ENCODE measurements at places on chromosomes 16 and 17.
A peak's percentile ranks its signal among the peaks of the same experiment; 100 is the strongest.

GRCh38 chr17:42079541-42079940 is 18.7 kb downstream of the ZNF385C start:
- DNase-seq, result no peak

- DNase-seq, result no peak
Measured at GRCh38 chr17:36545077-36545464, 352 bp downstream of the GGNBP2 start.

DNA sequence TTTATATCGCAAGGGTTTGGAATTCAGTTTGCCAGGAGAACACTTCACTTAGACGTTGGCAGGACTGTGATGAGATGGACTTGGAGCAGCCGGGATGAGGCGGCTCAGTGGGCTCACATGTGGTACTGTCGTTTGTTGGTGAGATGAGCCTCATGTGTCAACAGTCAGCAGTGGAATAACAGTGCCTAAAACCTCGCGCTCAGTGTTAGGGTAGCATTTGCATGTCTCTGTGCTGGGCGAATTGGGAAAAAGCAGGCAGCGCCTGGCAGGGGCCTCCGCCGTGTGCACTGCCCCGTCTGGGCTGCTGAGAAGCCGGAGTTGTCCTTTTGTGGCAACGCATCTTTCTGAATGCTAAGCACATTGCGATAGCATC is 49.7 kb downstream of the CRISPLD2 start:
- no peak for DNase-seq

DNA sequence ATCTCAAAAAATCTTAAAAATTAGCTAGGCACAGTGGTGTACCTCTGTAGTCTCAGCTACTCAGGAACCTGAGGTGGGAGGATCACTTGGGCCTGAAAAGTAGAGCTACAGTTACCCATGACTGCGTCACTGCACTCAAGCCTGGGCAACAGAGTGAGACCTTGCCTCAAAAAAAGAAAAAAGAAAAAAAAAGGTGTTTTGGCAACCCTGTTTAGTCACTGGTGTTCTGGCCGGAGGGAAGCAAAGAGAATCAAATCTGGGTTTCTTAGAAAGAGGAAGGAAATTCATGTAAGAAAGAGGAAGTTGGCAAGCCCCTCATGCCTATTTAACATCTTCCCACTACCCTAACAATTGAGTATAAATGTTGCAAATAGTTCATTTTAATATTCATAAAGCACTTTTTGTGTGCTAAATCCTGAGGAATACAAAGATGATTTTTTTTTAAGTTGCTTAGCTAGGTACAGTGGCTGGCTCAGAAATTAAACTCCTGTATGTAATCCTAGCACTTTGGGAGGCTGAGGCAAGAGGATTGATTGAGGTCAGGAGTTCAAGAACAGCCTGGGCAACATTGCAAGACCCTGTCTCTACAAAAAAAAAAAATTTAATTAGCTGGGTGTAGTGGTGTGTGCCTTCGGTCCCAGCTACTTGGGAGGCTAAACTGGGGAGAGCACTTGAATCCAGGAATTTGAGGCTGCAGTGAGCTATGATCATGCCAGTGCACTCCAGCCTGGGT is 6.5 kb upstream of the USP32 start:
- no peak for DNase-seq

DNA sequence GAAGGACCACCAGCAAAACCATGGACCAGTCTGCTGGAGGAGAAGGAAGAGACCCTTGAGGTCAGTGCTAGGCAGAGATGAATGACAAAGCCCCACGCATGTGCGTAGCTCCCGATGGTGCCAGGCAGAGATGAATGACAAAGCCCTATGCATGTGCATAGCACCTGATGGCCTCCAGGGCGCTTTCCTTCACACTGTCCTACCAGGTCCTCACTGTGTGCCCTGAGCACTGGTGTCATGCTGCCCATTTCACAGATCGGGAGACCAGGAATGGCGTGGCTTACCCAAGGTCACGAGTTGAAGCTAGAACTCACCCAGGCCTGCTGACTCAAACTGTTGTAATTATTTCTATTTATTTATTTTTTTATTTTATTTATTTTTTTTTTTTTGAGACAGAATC is 149.6 kb downstream of the KATNIP start:
- no peak for DNase-seq

DNA sequence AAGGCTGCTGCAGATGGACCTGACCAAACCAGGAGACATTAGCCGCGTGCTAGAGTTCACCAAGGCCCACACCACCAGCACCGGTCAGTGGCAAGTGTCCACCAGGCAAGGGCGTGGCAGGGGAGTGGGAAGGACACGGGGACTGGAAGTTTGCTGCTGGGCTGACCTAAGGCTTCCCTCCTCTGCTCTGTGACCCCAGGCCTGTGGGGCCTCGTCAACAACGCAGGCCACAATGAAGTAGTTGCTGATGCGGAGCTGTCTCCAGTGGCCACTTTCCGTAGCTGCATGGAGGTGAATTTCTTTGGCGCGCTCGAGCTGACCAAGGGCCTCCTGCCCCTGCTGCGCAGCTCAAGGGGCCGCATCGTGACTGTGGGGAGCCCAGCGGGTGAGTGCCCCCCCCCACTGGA is 4.8 kb downstream of the HSD11B2 start:
- DNase-seq, result no peak

- peak; percentile 86 for DNase-seq
Measured at GRCh38 chr17:76385892-76386786, 1.7 kb downstream of the SPHK1 start.

- DNase-seq, result no peak
Measured at GRCh38 chr16:54284931-54285413, 1.6 kb downstream of the IRX3 start.
